ENCODE measurements at places on chromosomes 3 and 15.

DNA sequence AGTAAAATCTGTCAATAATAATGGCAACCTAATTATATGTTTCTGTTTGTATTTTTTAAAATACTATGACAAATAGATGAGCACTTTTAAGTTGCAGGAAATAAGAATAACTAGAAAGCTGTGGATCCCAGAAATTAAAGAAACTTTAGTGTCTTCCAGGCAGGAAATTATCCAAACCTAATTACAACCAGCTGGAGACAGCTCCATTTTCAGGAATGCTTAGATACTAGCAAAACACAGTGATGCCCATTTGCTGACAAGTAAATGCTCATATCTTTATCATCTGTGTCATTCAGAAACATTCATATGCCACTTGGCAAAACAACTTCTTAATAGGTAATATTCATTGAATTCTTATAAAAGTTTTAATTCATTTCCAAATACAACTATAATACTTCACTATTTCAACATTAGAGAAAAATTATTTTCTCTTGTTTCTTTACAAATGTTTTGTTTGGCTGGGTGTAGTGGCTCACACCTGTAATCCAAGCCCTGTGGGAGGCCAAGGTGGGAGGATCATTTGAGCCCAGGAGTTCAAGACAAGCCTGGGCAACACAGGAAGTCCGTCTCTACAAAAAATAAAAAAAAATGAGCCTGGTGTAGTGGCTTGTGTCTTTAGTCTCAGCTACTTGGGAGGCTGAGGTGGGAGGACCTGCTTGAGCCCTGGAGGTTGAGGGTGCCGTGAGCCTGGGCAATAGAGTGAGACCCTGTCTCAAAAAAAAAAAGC, 169.1 kb upstream of the TSPAN3 start:
- DNase-seq: no peak

- no peak for DNase-seq
Measured at GRCh38 chr3:180930526-180930925, 18.1 kb downstream of the FXR1 start.

DNA sequence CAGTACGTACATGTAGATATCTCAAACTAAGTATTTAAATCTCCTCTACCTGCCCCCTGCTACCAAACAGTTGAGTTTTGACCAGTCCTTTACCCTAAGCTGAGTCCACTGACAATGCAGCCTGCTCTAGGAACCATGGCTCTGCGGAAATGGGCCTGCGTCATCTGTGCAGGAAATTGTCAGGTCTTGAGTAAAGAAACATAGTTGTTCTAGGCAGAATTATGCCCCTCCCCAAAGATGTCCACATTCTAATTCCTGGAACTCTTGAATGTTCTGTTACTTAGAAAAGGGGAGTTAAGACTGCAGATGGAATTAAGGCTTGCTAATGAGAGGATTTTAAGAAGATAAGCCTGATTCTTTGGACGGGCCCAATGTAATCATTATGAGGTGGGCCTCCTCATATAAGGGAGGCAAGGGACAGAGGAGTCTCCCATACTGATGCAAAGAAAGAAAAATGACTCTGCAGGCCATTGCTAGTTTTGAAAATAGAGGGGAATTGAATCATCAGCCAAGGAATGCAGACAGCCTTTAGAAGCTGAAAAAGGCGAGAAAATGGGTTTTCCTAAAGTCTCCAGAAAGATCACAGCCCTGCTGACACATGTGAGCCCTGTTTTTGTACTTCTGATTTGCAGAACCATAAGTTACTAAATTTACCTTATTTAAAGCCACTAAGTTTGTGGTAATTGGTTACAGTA, 5.5 kb upstream of the VGLL3 start:
- DNase-seq: no peak

DNA sequence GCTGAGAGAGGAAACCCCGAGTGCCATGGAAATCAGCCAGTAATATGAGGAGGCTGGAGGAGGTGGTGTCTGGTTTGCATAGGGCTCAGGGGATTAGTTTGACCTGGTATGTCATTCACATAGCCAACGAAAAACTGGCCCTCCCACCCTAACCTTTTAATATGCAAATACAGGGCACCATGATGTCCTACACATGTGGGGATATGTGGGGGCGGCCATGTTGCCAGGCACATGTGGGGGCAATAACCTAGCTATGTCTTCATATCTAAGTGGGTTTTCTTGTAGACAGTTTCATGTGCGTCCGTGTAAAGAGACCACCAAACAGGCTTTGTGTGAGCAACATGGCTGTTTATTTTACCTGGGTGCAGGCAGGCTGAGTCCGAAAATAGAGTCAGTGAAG, 110.1 kb downstream of the MOBP start:
- DNase-seq: no peak

DNA sequence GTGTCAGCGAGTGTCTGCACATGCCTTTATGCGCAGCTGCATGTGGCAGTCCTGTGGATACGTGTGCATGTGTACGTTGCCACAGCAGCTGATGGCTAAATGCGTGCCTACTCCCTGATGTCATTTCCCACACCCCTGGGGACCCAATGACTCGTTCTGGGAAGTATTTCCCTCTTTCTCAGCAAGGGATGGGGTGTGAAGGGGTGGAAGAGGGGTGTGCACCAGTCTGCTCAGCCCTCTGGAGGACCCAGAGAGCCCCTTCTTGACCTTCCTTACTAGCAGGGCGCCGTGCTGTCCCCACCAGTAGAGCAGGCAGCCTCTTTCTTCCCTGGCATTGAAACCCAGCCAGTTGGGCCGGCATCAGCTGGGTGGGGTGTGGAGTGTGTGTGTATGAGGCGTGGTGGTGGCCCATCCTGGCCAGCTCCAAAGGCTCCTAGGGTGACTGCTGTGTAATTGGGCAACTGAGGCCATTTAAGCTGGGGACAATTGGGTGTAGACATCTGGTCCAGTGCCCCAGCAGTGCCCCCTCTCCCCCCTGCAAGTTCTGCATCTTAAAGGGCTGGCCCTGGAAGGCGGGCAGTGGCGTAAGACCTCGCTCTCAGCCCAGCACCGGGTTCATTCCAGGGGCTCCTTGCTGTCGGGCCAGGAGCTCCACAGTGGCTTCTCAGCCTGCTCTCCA, 19.2 kb downstream of the SNX33 start:
- no peak for DNase-seq

GRCh38 chr3:97957617-97958311, 14.5 kb downstream of the RIOX2 start:
- no peak for DNase-seq

DNA sequence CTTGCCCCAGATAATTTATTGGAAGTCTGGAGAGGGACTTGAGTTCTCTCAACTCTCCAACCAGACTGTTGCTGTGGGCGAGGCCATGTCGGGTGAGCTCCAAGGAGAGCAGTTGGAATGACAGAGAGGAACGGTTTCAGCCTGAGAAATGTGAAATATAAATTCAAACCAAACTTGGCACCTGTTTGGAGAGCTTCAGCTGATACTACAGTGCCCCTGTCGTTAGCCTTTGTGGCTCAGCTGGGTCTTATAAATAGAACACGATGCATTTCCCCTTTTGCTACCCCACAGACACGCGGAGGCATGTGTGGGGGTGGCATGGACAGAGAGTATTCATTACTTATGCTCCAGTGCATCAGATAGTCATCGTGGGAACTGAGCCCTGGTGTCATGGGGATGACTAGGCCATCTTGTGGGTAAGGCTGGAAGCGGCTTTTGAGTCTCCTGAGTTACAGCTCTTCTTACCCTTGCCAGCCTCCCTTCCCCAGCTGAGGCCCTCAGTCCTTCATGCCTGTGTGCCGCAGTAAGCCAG, 15.6 kb downstream of the SMAD3 start:
- DNase-seq: no peak

DNA sequence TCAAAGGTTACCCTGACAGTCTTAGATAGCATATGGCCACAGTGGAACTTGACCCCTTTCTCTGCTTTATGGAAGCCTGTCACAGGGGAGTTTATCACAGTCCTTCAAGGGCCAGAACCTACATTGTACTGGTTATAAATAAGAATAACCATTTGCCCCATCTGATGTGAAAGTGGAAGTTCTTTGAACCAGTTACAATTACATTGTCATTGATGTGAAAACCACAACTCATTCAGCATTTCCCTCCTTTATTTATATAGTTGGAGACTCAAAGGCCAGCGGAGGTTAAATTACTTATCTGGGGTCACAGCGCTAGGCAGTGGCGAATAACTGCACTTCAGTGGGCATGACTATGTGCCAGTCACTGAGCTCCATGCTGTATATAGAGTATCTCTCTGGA, 60.5 kb upstream of the TBC1D5 start:
- DNase-seq: no peak

DNA sequence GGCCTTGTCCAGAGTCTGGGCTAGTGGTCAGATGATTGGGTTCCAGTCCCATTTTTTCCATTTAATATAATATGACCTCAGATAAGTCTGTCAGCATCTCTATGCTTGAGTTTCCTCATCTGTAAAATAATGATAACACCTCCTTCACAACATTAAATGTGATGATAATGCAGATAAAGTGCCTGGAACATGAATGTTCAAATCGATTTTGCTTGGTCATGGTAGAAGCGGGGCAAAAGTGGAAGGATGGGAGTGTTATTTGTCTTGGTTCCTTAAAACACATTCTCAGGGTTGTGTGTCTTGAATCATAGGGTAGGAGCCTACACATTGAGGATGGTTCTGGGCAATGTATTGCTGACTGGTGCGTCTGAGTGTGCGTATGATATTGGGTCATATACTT, 16.9 kb downstream of the ARIH2 start:
- DNase-seq: no peak

- DNase-seq: no peak
Measured at GRCh38 chr15:31343831-31344230, 17.2 kb downstream of the KLF13 start.

- DNase-seq: no peak
Measured at GRCh38 chr3:52529376-52530333, 4.0 kb downstream of the NT5DC2 start.

DNA sequence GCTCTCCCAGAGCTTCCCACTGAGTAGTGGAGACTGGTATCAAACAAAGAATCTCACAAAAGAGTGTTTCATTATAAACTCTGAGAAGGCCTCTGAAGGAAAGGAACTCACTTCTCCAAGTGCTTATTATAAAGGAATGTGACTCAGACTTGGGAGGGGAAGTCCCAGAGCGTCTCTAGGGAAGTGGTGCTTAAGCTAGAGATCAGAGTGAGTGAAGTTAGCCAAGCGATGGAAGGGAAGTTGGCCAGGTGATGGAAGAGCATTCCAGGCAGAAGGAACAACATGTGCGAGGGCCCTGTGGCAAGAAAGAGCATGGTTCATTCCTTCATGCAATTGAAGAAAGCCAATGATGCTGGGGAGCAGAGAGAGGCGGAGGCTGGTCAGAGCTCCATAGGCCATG, 2.3 kb downstream of the XYLB start:
- DNase-seq: no peak

GRCh38 chr15:89146366-89146765, 58.1 kb downstream of the ABHD2 start:
- DNase-seq: no peak

- DNase-seq: no peak
Measured at GRCh38 chr15:63006032-63006878, 36.3 kb upstream of the TPM1 start.

GRCh38 chr3:37943631-37944314, 46.8 kb upstream of the VILL start:
- no peak for DNase-seq

DNA sequence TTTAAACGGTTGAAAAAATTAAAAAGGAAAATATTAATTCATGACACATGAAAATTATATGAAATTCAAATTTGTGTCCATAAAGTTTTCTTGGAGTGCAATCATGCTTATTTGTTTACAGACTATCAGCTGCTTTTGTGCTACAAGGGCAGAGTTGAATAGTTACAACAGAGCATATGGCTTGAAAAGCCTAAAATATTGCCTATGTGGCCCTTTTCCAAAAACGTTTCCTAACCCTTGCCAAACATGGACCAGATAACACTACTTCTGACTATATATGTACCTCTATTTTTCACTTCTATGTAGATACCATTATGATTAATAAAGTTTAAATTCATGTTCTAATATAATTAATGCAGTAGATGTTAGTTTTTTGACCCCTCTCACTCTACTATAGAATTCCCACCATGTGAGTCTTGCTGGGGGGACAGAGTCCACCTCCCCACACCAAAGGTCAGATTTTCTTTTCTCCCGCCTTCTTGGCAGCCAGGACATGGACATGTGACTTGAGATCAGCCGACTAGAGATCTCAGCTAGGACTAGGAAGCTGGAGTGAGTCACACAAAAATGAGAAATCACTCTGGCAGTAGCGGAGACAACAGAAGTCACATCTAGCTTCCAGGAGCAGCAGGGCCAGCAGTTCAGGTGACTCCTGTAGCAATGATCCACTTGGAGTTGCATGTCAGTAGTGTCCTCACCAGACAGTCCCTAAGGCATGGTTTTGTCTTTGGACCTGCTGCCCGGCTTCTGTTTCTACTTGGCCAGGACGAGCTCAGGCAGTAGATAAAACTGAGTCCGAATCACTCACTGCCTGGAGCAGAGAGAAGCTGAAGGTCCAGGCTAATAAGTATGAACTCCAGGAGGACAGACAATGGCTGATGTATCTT, 22.4 kb downstream of the CIAO2A start:
- no peak for DNase-seq

DNA sequence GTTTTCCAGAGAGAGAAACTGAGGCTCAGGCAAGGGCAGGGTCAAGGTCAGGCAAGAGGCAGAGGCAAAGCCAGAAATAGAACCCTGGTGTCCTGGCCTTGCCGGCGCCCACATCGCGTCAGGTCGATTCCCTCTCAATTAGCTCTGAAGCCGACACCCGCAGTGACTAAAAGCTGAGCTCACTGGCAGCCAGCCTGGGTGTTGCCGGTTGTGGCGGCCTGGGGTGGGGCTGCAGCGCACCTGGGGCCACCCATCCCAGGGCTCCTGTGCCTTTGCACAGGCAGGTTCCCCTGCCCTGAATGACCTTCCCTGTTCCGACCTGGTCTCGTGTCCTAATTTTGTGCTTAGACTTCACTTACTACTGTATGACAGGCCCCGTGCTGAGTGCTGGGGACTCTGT, 6.2 kb downstream of the SEMA3F start:
- DNase-seq: no peak

GRCh38 chr15:93030430-93031102, 58.4 kb downstream of the RGMA start:
- peak; percentile 20 for DNase-seq

GRCh38 chr15:40746916-40747418, 8.1 kb downstream of the RMDN3 start:
- no peak for DNase-seq

DNA sequence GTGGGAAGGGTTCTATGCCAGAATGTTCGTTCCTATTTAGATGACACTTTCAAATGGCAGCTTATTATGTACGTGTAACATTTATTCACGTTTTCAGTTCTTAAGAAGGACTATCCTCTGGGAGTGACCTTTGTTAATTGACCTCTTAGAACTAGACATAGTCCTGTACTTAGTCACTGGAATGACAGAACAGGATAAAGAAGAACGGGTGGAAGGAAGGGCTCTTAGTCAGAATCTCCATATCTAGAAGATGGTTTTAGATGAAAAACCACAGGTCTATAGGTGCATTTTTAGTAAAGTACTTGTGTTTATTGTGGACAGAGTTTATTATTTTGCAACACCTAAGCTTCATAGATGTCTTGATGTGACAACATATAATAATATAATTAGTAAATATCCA, 6.5 kb downstream of the METTL6 start:
- no peak for DNase-seq

All from stimulated activated CD8-positive, alpha-beta memory T cell treated with anti-CD3 and anti-CD28 coated beads, Interleukin-15, amount 100 ng/mL, for 24 hours (primary cell).